ENCODE measurements at places on chromosomes 16 and 17.

DNA sequence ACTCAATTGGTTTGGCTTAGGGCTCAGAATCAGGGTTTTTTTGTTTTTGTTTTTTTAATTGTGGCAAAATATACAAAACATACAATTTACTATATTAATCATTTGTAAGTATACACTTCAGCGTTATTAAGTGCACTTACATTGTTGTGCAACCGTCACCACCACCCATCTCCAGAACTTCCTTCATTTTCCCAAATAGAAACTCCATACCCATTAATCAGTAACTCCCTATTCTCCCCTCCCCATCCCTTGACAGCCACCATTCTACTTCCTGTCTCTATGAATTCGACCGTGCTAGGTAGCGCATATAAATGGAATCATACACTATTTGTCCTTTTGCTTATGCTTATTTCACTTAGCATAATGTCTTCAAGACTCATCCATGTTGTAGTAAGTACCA, 45.2 kb upstream of the DHX40 start:
- no peak for DNase-seq

GRCh38 chr16:57800200-57801097, 1.8 kb downstream of the KIFC3 start:
- no peak for DNase-seq

GRCh38 chr16:48542020-48542473, 67.9 kb downstream of the N4BP1 start:
- no peak for DNase-seq

GRCh38 chr17:78360371-78361224, 721 bp upstream of the SOCS3 start:
- peak; percentile 84 for DNase-seq

DNA sequence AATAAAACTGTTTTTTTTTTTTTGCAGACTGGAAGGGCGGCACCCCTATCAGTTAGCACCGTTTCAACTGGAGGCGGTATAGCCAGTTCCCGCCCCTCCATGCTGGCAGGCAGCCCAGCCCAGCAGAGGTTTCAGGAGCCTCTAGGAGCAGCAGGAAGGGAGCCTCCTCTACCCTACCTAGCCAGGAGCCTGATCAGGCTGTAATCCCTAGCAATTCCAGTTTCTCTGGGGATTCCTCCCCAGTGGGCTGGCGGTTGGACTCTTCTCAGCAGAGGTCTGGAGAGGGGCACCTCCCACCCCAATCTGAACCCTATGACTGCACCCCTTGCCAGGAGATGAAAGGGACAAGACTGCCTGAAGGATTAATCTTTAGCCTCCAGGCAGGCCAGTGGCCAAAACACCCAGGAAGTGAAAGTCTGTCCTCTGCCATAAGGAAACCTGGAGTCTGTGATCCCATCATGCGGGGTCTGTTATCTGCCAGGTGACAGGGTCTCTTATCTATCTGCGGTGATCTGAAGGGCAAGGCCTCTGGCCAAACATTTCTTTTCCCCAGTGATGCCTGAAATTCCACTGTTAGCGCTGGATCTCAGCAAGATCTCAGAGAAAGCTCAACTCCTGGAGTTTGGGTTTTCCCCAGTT, 4.9 kb upstream of the CDH1 start:
- DNase-seq, result no peak

GRCh38 chr16:12753203-12754023, 50.3 kb downstream of the CPPED1 start:
- no peak for DNase-seq

DNA sequence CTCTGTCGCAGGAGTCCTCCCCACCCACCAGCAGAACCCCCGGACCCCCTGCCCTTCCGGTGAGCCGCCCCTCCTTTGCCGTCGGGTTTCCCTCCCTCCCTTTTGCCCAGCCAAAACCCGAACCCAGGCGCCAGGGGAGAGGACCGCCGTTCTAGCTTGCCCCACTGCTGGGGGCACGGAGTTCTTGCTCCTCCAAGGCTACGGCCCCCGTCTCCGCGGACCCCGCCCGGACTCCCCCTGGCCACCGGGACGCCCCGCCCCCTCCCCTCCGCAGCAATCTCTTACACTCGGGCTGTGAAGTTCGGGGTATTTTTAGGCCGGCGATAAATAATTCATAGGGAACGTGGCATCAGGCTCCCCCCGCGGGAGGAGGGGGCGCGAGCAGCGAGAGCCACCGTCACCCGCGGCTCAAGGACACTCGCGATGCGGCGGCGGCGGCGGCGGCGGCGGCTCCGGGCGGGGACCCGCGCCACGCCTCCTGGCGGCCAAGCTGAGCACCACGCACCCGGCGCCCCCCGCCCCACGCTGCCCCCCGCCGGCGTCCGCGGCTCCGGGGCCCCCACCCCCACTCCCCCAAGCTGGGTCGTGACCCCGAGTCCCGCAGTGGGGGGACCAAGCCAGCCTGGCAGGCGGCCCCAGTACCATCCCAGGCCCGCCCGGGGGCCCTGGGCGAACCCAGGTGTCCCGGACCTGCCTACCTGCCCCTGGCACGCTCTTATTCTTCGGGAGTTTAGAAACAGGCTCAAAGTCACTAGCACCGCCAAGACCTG, at the start of gene GRIN2C:
Gene GRIN2C (minus strand): TSS at position 427 of the 770 bp plus-strand sequence. CDS start 4,793 bp downstream, outside the sequence.
- DNase-seq, result no peak

DNA sequence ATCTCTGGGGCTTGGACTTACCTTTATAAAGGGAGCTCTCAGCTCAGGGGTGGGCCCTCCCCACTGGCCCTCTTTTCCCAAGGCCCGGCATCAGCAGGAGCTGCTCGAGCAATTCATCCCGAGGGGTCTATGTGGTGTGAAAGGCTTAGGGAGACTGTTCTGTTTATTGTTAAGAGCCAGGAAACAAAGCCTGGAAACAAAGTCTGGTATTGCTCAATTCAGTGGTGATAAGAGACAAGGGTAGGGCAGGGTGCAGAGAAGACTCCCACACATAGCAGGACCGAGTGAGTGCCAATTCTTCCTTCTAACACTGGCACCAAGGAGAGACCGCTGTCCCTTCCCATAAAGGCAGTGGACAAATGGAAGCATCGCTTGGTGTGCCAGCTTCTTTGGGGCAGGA, 750.7 kb downstream of the KCNJ18 start:
- no peak for DNase-seq

- DNase-seq, result no peak
Observed at GRCh38 chr16:30615358-30616091, 5.3 kb upstream of the ZNF689 start.

DNA sequence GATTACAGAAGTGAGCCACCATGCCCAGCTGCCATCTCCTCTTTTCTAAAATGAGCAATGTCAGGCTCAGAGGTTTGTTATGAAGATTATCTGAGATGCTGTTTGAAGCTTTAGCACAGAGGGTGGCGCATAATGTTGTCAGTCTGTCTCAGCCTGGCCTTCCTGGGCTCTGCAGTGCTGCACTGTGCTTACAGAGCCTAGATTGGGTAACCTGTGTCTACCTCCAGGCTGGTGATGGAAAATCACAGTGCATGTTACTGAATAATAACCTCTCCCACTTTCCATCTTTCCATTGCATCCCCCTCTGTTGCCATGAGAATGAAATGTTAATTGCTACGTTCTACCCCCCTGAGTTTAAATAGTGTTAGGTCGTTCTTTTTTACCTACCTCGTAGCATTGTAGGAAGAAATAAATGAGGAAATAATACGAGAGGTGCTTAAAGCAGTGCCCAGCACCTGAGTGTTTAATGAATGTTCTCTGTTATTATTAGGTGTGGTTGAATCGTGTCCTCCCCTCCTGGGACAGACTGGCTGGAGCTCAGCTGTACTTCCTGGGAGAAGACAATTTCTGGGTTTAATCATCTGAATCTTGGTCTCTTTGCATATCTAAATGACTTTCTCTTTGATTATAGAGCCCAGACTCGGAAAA, 6.2 kb downstream of the LDAF1 start:
- DNase-seq, result no peak

DNA sequence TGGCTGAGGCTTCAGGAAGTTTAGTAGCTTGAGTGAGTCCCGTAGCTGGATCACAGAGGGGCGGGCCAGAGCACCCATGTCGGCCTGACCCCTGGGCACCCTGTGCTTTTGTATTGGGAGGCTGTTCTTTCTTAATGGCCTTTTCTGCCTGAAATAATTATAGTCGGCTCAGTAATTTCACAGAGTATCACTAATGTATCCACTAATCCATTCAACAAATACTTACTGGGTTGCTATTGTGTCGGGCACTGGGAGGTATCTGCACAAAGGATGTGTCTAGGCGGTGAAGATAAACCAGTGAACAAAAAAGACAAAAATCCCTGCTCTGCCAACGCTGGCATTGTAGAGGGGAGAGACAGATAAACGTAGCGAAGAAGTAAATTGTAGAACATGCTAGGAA, 318.6 kb downstream of the FOXL1 start:
- DNase-seq, result no peak

DNA sequence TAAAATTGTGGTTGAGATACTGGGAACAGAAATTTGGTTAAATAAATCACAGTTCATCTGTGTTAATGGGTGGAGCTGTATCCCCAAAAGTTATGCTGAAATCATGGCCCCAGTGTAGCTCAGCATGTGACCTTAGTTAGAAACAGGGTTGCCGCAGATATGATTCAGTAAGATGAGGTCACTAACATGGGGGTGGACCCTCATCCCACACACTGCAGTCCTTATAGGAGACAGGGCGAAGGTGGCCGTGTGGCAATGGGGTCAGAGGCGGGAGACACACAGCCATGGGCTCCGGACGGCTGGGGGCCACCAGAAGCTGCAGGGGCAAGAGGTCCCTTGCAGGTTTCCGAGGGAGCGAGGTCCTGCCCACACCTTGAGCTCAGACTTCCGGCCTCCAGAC, 10.7 kb downstream of the GALNS start:
- no peak for DNase-seq

DNA sequence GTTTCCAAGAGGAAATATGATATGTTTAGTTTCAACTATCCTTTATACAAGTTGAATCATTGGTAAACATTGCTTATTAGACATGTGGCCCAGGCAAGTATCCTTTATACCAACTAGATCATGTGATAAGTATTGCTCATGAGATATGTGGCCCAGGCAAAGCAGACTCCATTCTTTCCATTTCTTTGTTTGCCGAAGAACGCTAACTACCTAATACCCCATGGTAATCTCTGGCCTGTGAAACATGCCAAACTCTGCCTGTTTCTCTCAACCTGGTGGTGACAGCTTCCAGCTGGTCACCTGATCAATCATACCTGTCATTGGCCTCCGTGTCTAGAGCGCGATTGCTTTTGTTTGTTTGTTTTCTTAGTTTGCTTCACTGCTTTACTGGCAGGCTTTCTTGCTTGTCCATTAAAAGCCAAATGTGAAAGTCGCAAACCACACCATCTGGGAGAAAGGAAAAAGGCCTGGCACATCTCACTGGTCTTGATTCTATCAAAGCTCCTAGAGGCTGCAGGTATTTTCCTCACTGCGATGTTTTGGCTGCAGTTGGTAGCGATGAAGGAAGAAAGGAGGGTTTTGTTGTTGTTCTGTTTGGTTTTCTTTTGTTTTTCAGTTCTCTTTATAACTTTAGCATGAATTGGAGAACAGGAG, 686.2 kb downstream of the KCNJ2 start:
- no peak for DNase-seq

GRCh38 chr17:27343977-27344607, 50.2 kb downstream of the WSB1 start:
- DNase-seq, result no peak

DNA sequence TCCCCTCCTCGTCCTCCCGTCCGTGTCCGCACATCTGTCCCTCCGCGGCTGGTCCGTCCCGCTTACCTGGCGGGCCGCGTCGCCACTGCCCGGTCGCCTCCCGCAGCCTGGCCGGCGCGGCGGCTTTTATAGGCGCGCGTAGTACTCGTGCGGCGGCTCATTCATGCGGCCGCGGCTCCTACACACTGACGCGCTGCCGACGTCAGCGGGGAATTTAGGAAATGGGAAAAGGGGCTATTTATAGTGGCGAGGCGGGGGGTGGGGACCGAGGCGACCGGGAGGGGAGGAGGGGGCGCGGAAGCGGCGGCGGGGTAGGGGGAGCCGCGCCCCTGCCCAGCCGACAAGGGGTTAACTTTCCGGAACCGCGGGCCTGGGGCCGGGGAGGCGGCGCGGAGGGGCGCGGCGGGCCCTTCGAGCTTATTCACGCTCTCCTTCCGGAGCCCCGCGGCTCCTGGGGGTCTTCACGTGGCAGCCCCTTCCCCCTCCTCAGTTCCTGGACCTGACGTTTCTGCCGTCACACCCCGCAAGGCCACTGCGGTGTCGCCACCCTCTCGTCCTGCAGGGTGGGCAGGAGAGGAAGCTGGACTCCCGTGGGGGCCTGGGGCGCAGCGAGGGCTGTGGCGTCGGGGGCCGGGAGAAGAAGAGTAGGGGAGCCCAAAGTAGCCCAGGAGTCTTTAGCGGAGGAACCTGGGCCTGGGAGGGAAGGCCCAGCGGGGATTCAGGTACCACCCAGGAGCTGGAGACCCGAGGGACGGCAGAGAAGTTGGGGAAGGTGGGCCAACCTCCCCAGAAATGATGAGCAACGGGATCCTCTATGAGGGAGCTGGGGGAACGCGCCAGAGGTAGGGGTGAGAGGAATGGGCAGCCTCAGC, 3.6 kb upstream of the HIC1 start:
- no peak for DNase-seq

DNA sequence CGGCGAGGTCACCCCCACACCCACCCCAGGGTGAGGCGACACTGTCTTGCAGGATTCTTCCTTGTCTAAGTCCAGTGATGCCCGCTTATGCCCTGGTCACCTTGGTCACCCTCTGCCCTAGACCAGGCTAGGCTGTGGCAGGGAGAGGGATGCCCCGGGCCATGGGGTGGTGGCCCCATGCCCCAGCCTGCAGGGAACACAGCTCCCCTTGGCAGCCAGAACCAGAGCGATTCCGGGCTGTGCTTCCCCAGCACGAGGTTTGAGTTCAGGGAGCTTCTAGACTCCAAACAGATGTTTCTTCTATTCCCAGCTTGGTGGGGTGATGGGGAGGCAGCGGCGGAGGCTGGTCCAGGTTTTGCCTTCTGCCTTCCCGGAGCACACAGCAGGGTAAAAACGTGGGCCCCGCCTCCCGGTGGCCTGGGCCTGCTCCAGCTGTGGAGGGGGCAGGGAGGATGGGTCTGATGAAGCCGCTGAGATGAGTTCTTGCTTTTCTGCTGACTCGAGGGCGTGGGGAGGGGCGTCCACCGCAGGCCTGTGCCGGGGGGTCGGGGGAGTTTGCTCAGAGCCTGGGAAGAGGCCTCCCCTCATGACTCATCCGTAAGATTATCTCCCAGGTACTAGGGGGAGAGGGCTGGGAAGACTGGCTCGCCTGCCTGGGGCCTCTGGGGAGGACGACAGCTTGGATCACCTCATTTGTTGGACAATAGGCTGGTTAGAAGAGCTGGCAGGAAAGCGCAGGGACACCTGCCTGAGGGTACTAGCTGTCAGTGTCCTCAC, 15.4 kb downstream of the SMTNL2 start:
- DNase-seq, result no peak

DNA sequence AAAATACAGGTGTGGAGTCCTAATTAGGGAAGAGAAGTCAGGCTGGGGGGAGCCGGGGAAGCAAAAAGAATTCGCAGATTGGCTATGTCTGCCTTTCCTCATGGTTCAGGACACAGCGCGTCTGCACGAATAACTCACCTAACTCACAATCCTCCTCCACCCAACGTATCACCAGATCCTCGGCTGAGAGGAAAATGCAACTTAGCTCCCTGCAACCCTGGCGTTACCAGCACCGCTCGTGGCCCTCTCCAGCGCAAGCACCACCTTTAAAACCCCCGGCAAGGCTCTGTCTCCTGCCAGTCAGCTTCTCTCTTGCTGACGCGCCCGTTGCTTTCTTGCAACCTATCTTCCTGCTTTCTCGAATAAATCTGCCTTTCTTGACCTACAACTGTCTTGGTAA, 49.8 kb upstream of the METRNL start:
- DNase-seq, result no peak

Data from T1000 (cell line).